ENCODE measurements at places on chromosomes 16 and 17.

- DNase-seq, result no peak
Observed at GRCh38 chr16:89450537-89450936, 39.8 kb downstream of the ANKRD11 start.

GRCh38 chr17:66542967-66543520 lies 240.6 kb downstream of the PRKCA start:
- no peak for DNase-seq

GRCh38 chr16:78209951-78210661 lies 110.7 kb downstream of the WWOX start:
- DNase-seq, result no peak

DNA sequence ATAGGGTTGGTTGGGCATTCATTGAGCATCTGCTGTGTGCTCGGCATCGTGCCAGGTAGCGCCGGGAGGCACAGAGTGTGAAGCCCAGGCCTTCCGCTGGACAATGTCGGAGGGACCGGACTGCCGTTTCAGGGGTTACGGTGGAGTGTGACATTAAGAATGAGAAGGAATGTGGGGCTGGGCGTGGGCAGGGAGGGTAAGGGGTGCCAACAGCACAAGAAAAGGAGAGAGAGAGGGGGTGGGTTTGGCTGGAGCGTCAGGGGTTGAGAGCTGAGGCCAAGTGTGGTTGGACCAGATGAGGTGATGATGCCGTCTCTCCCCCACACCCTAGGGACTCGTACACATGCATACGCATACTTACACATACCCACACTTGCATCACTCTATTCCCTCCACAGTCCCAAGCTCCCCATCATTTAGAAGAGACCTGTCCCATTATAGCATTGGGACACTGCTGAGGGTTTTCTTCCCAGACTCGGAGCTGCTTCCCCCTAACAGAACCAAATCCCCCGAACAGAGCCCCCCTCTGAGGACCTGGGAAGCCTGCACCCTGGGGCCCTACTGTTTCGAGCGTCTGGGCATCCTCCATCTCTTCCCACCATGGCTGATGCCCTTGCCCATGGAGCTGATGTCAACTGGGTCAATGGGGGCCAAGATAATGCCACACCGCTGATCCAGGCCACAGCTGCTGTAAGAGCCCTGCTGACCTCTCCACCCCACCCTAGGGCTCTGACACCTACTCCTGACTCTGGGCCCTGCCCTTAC lies 3.3 kb upstream of the KCTD11 start:
- DNase-seq, result no peak

GRCh38 chr17:44314031-44314430 lies 5.6 kb downstream of the RUNDC3A start:
- no peak for DNase-seq

GRCh38 chr17:56893503-56893902 lies 20.3 kb downstream of the TRIM25 start:
- DNase-seq, result no peak

GRCh38 chr17:54785643-54786268 lies 114.9 kb upstream of the TOM1L1 start:
- no peak for DNase-seq

- no peak for DNase-seq
Observed at GRCh38 chr16:53666786-53667415, 36.8 kb downstream of the RPGRIP1L start.

DNA sequence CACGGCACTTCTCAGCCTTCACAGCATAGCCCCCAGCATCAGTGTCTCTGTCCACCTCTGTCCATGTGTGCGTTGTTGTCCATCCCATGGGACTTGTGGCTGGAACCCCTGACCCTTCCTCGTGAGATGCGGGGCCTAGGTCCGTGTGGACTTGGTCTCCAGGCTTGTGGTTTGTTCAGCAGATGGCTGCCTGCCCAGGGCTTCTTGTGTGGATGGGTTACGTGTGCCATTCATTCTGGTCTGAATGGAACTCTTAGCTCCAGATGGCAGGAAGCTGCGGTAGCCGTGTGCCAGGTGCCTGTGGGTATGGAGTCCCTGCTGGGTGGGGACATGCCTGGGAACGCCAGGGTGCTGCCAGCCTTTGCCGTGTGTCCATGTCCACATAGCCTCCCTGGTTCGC lies 31.7 kb upstream of the NUDT16L1 start:
- DNase-seq, result no peak

GRCh38 chr17:74012465-74012864 lies 191.0 kb upstream of the RPL38 start:
- DNase-seq, result no peak

DNA sequence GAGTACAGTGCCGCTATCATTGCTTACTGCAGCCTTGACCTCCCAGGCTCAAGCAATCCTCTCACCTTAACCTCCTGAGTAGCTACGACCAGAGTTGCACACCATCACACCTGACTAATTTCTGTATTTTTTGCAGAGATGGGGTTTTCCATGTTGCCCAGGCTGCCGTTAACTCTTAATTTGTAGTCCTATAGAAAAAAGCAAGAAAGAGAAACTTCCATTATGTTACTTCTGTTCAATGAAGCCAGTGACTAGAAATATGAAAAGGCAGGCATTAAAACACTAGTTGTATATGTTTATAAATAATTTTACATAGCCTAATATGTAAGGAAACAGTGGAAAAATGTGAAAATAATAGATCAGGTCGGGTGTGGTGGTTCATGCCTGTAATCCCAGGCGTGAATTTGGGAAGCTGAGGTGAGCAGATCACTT lies 9.7 kb downstream of the RAD51C start:
- no peak for DNase-seq

DNA sequence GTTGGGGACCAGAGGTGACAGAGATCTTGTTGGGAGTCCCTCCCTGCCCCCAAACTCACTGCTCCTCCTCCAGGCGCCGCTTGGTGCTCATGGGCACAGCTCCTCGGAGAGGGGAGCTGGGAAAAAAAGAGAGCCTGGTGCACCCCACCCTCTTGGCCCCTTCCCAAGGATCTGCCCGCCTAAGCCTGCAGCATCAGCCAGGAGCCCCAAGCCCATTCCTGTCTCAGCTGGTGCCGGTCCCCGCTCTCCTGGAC lies 400 bp downstream of the HCFC1R1 start:
- DNase-seq, result no peak

DNA sequence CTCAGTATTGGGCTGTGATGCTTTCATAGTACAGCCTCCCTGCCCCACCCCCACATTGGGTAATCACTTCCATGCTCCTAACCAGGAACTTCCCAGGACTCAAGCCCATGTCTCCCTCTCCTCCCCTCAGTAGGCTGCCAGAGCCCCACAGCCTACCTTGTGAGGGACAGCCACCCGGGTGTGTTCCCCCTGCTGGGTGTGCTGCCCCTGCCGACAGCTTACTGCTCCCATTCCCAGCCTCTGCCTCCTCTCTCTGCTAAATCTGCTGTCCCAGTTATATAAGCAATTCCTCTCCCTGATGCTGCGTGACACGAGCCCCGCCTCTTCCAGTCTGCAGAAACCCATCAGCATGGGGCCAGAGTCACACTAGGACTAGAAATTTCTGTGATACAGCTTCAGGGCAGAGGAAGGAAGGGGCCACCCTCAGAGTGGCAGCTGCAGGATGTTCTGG lies at the start of gene RSKR:
TSS of gene RSKR (minus strand) at position 255 of the 451 bp plus-strand sequence. CDS start at position 231, 24 bp downstream.
- no peak for DNase-seq

DNA sequence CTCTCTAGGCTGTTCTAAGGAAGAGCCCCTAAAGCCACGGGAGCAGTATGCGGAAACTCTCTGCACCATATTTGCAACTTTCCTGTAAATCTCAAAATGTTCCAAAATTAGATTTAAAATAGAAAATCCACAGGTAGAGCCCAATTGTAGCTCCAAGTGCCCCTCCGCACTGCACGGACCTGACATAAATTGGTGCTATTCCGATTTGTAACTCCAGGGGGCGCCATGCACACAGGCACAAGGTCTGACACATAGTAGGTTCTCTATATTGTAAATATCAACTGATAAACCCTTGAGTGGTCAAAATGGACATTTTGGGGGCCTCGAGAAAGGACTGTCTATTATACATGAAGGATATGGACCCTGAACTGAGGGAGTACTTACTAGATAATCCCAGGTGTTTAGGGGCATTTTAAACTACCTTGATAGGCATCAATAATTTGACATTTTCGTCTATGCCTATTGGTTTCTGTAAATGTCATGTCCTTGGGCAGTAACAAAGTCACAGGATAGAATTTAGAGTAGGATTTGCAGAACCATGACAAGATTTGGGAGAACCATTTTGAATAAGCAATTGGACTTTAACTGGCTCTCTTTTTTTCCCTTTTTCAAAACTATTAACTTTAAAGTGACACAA lies 36.6 kb upstream of the TMEM132E start:
- DNase-seq, result peak; percentile 16

- no peak for DNase-seq
Observed at GRCh38 chr17:19497624-19498023, 36.0 kb upstream of the SLC47A1 start.

DNA sequence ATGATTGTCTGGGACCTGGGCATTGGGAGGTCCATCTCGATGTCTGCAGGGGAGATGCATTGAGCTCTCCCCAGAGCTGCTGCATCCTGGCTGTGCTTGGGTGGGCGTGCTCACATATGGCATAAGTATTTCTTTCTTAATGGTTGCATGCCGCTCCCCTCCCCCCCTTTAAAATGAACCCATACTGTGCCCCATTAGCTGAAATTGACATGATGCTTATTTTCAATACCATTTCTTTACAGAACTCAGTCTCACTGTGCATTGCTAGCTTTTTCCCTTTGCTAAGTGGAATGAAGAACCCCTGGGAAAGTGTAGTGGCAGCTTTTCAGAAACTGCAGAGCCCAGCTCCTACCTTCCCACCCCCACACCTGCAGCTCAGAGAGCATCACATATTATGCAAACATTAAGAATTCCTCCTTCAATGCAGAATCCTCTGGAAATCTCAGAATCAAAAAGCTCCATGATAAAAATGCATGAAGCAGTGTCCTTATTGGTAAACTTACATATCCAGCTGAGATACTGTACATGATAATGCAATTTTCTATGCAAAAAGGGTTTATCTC lies 56.4 kb downstream of the HS3ST4 start:
- no peak for DNase-seq

- DNase-seq, result no peak
Observed at GRCh38 chr17:77611791-77612502, 346.6 kb upstream of the TNRC6C start.

- no peak for DNase-seq
Observed at GRCh38 chr16:65388592-65388991, 266.7 kb upstream of the CDH11 start.

GRCh38 chr17:43790311-43790940 lies 10.2 kb downstream of the CFAP97D1 start:
- DNase-seq, result no peak

DNA sequence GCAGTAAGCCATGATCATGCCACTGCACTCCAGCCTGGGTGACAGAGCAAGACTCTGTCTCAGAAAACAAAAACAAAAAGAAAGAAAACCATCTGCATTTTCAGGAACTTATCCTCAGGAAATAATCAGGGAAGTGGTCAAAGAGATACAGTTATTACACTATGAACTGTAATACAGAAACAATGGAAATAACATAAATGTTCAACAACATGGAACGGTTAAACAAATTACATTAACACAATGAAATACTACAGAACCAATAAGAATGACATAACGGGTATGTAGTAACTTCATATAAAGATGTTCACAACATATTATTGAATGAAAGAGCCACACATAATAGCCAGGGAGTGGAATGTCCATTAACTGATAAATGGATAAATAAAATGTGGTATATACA lies 6.7 kb downstream of the BBS2 start:
- no peak for DNase-seq

GRCh38 chr16:50469744-50470321 lies 78.4 kb upstream of the NKD1 start:
- no peak for DNase-seq

DNA sequence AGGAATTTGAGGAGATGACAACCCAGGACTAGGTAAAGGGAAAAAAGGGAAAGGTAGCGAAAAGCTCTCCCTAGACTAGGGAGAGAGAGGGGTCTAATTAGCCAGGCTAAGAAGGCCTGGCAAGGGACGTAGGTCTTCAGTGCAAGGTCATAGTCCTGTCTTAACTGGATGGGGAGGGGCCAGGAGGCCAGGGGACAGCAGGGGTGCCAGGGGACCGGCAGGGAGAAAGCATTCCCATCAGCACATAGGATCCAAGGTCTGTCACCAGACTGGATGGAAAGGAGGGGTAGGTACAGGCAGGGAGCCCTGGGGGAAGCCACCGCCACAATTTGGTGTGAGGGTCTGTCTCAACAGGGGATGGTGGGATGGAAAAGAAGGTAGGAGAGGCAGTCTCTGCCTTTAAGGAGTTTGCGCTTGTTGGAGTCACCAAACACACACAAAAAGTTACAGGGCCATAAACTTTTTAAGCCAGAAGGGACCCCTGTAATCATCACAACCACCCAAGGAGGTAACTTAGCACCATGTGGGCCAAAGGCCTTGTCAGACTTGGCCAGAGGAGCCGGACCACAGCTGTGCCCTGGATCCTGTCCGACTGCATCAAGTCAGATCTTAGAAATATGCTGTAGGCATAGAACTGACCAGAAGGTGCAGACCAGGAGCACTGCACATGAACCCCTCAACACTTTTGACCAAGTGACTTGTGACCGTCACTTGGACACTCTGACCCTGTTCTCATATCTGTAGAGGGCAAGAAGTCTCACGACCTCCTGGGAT lies 10.0 kb downstream of the AXIN2 start:
- DNase-seq, result no peak
